ENCODE measurements at places on chromosomes 6 and 20.

DNA sequence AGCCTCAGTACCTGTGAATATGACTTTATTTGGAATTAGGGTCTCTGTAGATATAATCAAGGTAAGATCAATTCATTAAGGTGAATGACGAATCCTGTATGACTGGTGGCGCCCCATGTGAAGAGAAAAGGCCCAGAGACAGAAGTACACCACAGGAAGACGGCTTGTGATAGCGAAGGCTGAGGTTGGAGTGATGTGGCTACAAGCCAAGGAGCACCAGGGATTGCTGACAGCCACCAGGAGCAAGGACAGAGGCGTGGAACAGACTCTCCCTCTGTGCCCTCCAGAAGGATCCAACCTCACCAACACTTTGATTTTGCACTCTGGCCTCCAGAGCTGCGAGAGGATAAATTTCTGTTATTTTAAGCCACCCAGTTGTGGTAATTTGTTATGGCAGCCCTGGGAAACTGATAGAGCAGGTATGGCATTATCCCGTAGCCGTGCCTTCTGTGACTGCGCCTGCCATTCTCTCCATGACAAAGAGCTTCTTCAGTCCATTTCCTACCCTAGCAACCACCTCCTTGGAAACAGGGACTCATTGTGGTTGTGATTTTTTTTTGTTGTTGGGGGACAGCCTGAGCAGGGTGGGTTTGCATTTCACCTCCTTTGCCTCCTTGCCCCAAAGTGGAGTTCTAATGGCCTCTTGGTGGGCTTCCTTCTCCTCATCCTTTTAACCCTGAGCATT, 29.6 kb downstream of the PTK7 start:
- no peak for DNase-seq

GRCh38 chr20:37541326-37541725, 13.7 kb upstream of the BLCAP start:
- no peak for DNase-seq

- no peak for DNase-seq
Observed at GRCh38 chr20:33636776-33637175, 25.4 kb upstream of the C20orf144 start.

GRCh38 chr6:20669571-20670314, 135.5 kb downstream of the CDKAL1 start:
- peak; percentile 60 for DNase-seq

GRCh38 chr6:7050872-7051779, 56.6 kb upstream of the RREB1 start:
- DNase-seq, result peak; percentile 12

GRCh38 chr20:61735503-61735785, 330.2 kb downstream of the TAF4 start:
- DNase-seq, result no peak

DNA sequence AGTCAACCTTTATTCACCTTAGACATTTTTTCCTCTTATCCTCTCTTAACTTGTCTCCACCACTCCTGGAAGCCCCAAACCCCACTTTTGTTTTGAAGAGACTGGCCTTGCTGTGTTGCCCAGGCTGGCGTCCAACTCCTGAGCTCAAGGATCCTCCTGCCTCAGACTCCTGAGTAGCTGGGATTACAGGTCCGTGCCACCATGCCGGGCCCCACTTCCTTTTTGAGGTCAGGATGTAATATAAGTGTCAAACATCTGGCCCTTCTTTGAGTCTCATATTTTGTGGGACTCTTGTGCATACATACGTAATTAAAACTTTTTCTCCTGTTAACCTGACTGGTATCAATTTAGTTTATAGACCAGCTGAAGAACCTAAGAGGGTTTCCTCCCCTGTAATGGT, 1.4 kb upstream of the CDK19 start:
- peak; percentile 18 for DNase-seq

GRCh38 chr20:3218307-3218988, 9.2 kb downstream of the ITPA start:
- DNase-seq, result peak; percentile 81

DNA sequence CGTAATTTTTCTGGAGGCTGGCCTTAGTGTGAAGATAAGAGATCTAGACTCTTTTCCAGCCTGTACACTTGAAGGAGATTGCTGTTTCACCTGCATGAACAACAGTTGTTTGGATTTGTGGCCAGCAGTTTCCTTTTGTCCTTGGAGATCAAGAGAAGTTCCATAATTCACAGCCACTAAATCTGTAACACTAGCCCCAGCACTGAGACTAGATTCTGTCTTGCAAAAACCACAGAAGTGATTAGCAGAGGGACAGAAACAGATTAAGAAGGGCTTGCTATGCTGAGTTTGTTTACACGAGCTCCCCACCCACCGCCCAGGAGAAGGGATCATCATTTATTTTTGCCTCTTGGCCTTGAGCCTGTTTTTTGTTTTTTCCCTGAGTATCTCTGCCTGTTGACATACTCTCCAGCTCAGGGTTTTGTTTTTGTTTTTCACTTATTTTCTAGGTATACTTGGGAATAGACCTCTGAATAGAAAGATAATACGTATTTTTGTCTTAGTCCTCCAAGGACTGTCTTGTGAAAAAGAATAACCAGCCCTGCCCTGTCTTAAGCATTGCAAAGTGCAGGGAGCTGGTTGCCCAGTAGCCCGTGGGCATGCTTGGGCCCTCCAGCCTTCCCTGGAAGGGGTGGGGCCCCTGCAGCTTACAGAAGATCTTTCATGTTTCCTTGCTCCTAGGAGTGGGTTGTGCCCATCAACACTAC, 93.1 kb upstream of the SOX4 start:
- DNase-seq, result no peak

DNA sequence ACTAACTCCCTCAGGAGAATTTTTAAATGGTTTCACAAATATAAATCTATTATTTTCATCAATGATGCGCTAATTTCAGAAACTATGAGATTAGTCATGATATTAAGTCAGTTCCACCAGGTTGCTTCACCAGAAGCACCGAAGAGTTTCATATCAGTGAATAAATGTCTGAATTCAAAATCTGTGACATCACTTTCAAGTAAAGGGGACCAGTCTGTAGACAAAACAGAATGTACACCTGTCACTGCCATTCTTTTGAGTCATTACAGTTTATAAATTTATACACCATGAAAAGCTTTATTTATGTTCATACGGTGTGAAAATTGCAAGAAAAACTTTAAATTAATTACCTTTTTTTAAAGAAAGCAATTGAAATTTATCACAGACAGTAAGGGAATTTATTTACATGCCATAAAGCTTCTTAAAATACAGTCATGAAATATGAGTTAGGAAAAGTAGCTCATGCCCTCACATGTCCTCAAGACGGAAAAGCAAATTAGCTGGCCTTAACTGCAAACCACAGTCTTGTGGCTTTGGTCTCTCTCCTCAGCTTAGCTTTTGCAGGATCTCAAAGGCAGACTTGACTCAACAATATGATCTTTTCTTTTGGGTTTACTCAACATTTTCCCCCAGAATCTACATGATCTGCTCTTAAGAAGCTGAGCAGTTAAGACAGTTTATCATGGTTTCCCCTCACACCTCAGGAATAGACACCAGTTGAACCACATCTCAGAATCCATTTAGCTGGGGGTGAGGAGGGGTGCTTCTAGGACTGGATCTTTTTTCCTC, 177.7 kb upstream of the MCHR2 start:
- DNase-seq, result peak; percentile 91

DNA sequence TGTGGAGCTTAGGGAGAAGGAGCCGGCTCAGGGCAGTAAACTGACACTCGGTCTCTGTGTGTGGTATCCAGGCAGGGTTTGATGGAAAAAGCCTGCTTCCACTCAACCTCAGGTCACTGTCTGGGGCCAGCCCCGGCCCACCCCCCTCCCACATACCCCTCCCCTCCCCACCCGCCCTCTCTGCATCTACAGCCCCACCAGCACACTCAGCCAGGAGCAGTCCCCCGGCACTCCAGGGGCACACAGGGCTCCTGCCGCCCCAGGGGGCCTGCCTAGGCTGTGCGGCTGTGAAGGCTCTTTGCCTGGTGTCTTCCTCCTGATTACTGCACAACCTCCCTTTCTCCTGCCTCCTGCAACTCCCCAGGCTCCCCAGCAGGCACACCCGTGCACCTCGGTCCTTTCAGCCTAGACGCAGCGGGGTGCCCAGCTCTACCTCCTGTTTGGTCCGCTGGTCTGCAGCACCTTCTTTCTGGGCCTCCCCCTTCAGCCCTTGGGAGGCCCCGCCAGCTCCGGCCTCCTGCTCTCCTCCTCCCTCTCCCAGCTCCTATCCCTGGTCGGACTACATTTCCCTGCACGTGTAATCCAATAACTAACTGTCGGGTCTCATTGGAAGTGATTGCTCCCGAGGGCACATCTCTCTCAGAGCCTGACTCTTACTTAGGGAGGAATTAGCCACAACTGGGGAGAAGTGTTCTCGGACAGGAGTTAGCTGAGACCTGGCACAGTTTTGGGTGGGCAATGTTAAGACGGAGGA, 1.3 kb upstream of the FOXF2 start:
- DNase-seq, result no peak

- DNase-seq, result no peak
Observed at GRCh38 chr6:344816-345340, 46.7 kb upstream of the IRF4 start.

GRCh38 chr6:134299236-134299635, 18.7 kb downstream of the SGK1 start:
- DNase-seq, result no peak

GRCh38 chr6:139449611-139450000, 75.2 kb upstream of the CITED2 start:
- no peak for DNase-seq

DNA sequence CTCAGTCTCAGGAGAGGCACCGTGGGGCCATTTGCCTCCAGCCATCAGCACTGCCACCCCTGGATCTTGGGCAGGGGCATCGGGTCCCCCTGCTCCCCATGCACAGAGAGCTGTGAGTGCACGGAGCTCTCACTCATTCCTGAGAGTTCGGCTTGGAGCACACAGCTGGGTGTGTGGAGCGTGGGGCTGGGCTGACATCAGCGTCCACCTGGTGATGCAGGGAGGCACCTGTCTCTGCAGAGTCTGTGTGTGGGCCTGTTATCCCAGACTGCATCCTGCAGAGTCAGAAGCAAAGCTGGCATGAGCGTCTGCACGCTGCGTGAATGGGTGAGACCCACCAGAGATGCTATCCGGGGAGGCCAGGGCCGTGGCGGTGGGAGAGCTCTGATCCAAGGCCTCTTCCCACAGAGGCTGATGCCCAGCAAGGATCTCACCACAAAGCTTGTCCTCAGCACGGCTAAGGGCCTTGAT, 248.8 kb upstream of the AFDN start:
- no peak for DNase-seq

GRCh38 chr6:95660544-95660943, 83.2 kb downstream of the MANEA start:
- DNase-seq, result no peak

GRCh38 chr6:152571943-152572337, 65.2 kb downstream of the SYNE1 start:
- DNase-seq, result no peak

DNA sequence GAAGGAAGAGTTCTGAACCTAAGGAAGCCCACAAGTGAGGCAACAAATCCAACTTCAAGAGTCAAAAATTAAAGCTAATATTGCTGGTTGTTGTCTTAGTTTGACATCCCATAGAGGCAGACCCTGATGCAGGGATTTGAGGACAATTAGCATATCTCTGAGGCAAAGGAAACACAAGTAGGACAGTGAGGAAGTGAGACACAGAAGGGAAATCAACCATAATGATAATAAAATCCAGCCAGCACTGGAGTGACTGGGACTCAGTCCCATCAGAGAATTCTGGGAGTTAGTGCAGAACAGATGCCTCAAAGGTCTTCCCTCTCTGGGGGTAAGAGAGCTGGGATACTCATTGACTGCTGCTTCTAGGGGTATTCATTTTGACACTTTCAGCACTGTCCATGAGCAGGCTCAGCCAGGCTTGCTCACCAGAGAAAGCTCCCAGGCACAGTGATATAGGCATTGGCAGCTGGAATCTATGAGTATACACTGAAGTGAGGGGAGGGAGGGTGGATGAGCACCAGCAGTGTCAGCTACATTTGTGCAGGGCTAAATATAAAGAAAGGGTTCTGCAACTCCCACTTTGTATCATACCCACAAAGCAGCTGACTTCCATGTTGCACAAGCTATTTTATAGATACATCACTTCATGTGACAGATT, 43.4 kb upstream of the SPTLC3 start:
- DNase-seq, result no peak

- DNase-seq, result no peak
Observed at GRCh38 chr6:14957355-14958059, 288.4 kb upstream of the JARID2 start.

DNA sequence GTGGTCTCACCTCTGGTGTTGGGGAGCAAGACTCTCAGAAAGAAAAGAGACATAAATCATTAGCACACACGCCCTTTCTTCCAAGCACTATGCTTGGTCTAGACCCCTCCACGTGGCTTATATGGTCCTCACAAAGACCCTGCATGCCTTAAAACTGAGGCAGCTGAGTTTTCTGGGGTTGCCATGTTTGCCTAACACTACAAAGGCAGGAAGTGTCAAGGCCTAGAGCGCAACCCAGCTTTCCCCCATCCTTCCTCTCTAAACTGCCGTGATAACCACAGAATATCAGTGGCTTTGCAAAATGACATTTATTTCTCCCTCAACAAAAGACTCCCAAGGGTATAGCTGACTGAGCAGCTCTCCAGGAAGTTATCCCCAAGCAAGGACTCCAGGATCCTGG, 146.5 kb upstream of the TOP1 start:
- no peak for DNase-seq

DNA sequence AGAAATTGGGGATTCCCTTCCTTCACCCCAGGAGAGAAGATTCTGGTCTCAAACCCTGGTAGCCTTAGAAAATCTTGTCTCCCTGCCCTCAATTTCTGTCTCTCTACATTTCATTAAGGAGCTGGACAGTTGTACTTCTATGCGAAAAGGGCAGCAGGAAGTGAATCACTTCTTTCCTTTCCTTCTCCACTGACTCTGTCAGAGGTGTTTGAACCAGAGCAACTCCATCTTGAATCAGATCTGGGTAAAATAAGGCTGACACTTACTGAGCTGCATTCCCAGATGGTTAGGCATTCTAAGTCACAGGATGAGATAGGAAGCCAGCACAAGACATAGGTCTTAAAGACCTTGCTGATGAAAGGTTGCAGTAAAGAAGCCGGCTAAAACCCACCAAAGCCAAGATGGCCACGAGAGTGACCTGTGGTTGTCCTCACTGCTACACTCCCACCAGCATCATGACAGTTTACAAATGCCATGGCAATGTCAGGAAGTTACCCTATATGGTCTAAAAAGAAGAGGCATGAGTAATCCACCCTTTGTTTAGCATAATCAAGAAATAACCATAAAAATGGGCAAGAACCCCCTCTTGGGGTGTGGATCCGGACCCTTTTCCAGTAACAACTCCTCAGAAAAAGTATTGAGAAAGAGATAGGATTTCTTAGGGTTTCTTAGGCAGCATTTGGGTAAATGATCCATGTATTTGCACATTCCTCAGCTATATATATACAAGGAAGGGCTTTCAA, 95.8 kb upstream of the PLCB4 start:
- DNase-seq, result no peak

DNA sequence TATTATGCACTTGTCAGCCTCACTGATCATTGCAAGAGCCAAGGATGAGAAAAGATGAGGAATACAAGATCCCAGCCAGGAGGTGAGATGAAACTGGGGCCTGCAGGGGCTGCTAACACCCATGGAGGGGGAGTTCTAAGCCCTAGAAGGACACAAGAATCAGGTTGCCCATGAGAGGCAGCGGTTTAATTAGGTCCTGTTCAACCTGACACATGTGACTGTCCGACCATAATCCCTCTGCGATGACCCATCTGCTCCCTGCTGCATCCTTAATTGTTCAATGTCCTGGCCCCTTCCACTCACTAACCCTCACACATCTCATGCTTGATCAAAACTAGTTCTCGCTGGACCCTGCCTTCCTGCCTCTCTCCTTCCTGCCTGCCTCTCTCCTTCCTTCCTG, 52.2 kb upstream of the NNAT start:
- no peak for DNase-seq

GRCh38 chr6:141195251-141195832, 937.4 kb upstream of the GJE1 start:
- no peak for DNase-seq

All from activated CD4-positive, alpha-beta T cell treated with anti-CD3 and anti-CD28 coated beads, Interleukin-2, amount 50 U/mL, for 16 hours (primary cell).